ENCODE measurements at places on chromosomes 1 and 21. TPM values are rescaled to one million over a fixed set of nuclear protein-coding genes. Genes with fewer than 3 reads are reported as not detected.

PTPN14 gene
- polyA plus RNA-seq = 15.3 TPM

- no peak for DNase-seq
These were observed 6.2 kb downstream of the CAMK2N1 start for GRCh38 chr1:20479840-20480239.

- DNase-seq = no peak
These were observed 21.9 kb downstream of the LGALS8 start for GRCh38 chr1:236545621-236546169.

DNA sequence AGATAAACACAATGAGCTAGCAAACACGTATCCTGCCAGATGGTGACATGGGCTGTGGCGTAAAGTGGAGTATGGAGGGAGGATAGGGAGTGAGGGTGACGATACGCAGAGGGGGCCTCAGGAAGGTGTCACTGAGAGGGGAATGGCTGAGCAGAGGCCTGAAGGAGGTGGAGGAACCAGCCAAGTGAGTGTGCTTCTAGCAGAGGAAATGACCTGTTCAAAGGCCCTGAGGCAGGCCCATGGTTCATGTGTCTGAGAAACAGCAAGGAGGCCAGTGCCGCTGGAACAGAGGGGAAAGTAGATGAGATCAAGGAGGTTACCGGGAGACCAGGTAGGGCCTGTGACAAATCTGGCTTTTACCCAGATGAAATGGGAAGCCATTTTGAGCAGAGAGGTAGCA is 36.0 kb downstream of the TAS1R2 start:
- DNase-seq = no peak

MYBPH gene
- polyA plus RNA-seq = not detected

RNU1-4 gene
- polyA plus RNA-seq = 2.5 TPM

DNA sequence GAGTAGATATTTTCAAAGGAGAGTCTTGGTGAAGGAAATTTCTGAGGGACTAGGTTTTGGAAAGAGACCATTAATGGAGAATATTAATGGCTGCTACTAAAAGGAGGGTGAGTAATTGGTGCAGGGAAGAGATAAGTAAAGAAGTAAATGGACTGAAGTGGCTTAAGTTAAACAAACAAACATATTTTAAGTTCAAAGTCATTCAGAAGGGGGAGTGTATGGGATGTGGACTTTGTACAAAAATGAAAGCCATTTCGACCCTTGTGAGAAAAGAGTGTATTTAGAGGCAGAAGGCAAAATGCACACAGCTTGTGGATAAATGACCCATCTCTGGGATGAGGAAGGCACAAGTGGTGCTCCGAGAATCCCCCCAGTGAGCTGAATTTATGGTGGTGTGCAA is 171.7 kb downstream of the BACH1 start:
- no peak for DNase-seq

RNF186 gene
- not detected for polyA plus RNA-seq

DNA sequence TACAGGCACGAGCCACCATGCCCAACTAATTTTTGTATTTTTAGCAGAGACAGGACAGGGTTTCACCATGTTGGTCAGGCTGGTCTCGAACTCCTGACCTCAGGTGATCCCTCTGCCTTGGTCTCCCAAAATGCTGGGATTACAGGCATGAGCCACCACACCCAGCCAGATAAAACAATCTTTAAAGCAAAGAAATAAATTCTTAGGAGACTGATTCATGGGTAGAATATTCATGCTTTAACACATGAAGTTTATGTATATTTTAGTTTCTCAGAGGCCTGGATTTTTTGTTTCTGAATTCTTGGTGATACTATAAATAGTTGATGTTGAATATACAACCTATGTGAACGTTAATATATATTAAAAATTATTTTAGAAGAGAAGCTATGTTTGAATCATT is 127.4 kb upstream of the KIAA1614 start:
- no peak for DNase-seq

GRCh38 chr1:109385417-109385816 is 12.3 kb downstream of the SORT1 start:
- no peak for DNase-seq

DNA sequence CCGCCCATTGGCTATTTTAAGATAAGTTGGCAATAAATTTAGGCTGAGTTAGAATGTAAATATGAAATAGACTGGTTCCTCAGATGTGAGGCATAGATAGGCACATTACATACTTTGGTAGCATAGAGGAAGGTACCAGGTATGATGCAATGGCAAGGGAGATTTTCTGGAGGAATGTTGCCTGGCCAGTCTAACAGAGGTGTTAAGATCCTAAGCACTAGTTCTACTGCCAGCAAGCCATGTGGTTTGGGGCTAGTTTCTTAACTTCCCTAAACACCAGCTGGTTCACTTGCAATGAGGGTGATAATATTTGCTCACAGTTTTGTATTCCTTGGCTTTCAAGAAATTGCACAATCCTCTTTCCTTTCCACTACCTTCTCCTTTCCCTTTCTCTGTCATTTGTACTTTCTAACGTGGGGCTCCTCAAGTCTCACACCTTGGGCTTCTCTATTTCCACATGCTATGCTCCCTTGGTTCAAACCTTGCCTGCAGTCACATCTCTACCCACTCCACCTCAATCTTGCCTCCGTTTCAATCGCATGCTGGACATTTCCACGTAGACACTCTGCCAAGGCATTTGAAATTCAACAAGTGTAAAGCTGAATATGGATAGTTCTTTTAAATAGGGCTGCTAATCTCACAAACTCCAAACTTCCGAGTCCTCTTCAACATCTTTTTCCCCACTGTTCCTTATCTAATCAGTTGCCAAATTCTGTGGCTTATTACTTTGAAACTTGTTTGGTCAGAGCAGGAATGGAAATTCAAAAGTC is 4.7 kb upstream of the CD55 start:
- DNase-seq = peak; percentile 46

TMEM54 gene
- 22.4 TPM for polyA plus RNA-seq

RC3H1 gene
- 14.0 TPM for polyA plus RNA-seq

RGS8 gene
- polyA plus RNA-seq = not detected

DNA sequence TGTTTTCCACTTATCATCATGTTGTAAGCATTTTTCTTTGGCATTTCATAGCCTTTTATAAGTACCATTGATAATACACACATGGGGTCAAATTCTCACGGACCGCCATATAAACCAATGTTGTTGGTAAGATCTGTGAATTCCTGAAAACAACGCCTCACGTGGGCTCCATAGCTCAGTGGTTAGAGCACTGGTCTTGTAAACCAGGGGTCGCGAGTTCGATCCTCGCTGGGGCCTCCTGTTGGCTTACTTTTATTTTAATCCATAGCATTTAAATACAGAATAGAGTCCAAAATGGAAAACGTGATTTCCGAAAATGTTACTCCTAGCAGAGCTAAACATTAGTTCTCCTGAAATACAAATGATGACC is 83.1 kb downstream of the HHIPL2 start:
- peak; percentile 72 for DNase-seq

GRCh38 chr1:153957744-153958110 is 685 bp downstream of the CRTC2 start:
- peak; percentile 26 for DNase-seq

GRCh38 chr1:14106126-14106525 is 406.1 kb downstream of the PRDM2 start:
- DNase-seq = no peak

GRCh38 chr1:32733582-32734321 is 31.2 kb upstream of the SYNC start:
- DNase-seq = no peak

GRCh38 chr1:56931211-56931610 is 34.6 kb downstream of the C8B start:
- DNase-seq = no peak

AHDC1 gene
- polyA plus RNA-seq = 48.8 TPM

DNA sequence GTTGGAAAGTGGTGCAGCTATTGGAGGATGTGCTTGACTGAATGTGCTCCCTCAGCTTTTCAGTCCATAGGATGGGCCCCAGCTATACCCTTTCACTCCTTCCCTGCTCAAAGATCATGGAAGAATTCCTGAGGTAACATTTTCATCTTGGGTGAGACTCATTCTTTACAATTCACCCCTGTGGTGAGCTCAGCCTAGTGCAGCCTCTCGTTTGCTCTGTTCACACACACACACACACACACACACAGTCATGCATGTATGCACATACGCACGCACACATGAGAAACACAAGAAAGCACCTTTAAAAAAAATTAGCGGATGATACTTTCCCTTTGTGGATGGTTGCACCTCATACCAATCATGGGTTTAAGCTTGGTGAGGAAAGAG is 25.8 kb downstream of the CCN1 start:
- no peak for DNase-seq

GRCh38 chr1:1075148-1075935 is 1.2 kb upstream of the RNF223 start:
- DNase-seq = peak; percentile 77

DNA sequence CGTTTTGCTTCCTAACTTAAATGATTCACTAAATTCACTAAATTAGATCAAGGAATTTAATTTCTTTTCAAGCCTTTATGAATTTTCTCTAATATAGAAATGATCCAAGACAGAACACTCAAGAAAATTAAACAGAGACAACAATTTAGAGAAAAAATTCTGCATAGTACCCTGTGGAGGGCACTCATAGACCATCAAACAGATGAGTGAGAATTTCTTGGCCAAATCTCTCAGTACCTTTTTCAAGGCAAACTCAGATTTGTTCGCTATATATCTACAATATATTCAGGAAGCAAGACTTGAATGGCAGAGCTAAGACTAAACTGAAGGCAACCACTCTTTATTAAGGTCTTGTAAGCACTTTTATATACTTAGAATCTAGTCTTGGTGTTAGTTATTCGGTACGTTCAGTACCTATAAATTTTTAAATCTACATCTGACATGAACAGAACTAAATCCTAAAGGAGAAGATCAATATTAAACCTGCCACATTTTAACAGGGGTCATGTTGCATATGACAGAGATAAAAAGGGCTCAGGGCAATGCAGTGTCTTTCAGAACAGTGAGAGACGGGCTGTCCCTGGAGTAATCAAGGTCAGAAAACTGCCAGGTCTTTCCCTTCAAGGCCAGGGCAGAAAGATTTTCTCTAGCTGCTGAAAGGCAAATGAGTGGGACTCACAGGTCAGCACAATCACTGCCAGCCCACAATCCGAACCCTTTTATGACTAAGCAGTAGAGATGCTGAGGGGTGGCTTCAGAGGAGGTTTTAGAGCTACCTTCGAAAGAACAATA is 118.8 kb upstream of the TMPRSS15 start:
- no peak for DNase-seq

- DNase-seq = no peak
These were observed 249.8 kb downstream of the NRIP1 start for GRCh38 chr21:14814991-14815390.

GRCh38 chr1:1730870-1731269 is 6.7 kb upstream of the CDK11A start:
- DNase-seq = no peak

PCP4L1 gene
- 1.4 TPM for polyA plus RNA-seq

GRCh38 chr1:161885003-161885402 is 118.9 kb downstream of the ATF6 start:
- no peak for DNase-seq

- no peak for DNase-seq
These were observed 54.1 kb downstream of the KLHDC7A start for GRCh38 chr1:18534810-18535205.

DNA sequence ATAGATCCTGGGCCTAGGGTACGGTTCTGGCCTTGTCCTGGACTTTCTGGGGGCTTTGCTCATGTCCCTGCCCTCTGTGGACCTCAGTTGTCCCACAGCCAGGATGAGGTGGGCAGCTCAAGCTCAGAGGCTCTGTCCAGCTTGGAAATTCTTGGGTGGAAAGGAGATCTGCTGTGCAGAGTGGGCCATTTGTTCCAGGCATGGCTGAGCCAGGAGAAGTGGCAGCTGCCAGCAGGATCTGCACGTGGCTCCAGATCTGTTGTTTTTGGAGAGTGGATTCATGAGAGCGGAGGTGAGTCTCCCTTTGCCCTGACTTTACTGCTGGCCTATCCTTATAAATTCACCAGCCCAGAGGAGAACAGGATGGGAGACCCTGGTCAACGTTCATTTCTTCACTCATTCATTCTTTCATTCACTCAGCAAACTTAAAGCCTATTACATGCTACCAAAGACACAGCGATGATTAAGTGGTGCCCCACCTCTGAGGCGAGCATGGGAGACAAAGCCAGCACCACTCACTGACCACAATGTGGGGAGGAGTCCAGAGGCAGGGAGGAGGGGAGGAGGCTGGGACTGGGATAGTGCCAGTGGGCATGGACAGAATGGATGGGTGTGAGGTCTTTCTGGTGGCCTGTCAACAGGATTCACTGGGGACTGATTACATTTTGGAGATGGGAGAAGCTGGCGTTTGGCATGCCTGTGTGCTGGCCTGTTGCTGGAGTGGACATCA is 205.1 kb downstream of the TRABD2B start:
- no peak for DNase-seq

A3GALT2 gene
- polyA plus RNA-seq = 0.25 TPM

AMY1A gene
- 0.56 TPM for polyA plus RNA-seq

DNA sequence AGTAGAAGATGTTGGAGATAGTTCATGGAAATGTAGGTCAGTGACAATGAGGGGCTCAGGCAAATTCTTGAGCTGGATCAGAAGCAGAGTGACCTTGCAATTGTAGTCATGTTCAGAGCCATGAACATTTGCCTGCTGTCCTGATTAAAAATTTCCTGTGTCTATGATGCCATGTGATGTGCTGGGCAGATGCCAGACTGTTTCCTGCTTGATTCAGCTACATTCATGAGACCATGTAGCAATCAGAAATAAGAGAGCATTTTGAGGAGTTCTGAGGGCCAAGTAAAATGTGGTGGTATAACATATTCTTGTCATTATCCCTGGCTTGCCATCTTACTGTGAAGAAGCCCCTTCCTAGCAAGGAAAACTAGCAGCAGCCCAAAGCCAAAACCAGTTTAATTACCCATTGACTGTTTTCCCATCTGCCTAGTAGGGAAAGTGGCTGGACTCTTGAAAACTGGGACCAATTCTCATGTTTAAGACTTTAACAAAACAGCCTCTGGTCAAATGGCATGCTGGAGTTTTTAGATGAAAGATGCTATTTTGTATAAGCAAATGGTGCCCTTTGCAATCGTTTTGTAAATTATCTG is 118.3 kb downstream of the NOS1AP start:
- DNase-seq = no peak

LEFTY1 gene
- 4.0 TPM for polyA plus RNA-seq

DNA sequence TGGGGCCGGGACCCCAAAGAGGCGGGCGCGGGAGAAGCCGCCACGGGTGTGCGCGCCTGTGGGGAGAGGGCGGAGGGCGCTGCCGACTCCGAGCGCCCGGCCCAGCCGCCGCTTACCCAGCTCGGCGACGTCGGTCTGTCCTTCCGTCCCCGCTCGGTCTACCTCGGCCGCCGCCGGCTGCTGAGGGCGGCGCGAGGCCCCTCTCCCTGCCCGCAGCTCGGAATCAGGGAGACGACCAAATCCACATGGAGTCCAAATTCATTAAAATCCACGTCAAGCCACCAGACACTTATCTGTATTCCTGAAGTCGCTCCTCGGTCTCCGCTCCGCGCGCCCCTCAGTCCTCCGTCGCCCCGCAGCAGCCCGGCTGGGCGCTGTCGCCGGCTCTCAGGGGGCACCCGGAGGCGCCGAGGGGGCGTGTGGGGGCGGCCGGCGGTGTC is 637 bp downstream of the PLXNA2 start:
- DNase-seq = no peak

- peak; percentile 85 for DNase-seq
These were observed 837 bp downstream of the FOXD3 start for GRCh38 chr1:63322944-63323864.

GRCh38 chr1:59814180-59814900 is 409 bp upstream of the HOOK1 start:
- DNase-seq = peak; percentile 52

- no peak for DNase-seq
These were observed 158.3 kb upstream of the GALNT2 start for GRCh38 chr1:229908689-229909088.
